ENCODE measurements at places on chromosomes 2 and 18.
A peak's percentile ranks its signal among the peaks of the same experiment; 100 is the strongest.

- DNase-seq = no peak
Measured at GRCh38 chr2:97844311-97844859, 131.0 kb downstream of the ZAP70 start.

DNA sequence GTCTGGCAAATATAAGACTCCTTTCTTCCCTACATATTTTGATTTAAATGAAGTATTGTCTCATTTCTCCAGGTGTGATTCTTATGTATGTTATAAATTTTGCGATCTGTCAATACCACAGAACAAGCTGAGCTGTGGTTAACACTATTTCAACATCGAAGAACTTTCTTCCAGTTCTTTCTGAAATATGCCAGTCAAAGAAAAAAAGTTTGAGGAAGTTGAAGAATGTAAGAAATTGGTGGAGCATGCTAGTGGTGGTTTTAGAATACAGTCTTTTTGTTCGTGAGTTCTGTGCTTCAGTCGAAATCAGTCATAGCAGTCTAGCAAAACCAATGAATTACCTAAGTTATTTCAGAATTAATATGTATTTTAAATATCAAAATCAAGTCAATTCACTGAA lies 8.6 kb upstream of the COBLL1 start:
- peak; percentile 28 for DNase-seq

- DNase-seq = no peak
Measured at GRCh38 chr2:176449852-176450251, 180.6 kb downstream of the MTX2 start.

DNA sequence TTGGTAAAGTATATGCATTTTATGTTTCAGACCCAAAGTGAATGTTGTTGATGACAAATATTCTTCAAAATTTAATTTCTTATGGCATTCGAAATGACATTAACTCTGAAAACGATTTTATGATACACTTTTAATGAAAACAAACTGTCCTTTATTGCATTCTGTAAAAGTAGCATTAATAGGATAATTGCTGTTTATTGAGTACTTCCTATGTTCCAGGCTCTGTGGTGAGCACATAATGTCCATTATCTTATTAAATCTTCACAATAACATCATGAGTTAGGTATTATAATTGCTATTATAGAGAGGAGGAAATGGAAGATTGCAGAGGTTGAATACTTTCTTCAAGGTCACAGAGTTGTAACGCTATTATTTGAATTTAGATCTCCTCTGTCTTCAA lies 638.0 kb downstream of the LRP1B start:
- DNase-seq = no peak

DNA sequence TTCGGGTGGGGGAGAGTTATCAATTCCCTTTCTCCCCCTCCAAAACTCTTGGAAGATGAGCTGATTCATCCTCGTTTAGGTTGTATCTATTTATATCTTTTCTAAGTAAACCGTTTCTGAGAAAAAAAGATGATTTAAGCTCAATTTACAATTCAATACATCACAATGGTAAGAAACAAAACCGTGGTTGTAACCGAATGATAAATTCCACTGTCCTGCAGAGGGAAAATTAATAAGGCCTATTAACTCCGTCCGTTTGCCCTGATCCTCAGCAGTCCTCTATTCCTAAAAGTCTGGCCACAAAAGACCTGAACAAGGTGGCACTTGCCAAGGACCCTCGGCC lies 286.2 kb downstream of the TCF4 start:
- DNase-seq = no peak

DNA sequence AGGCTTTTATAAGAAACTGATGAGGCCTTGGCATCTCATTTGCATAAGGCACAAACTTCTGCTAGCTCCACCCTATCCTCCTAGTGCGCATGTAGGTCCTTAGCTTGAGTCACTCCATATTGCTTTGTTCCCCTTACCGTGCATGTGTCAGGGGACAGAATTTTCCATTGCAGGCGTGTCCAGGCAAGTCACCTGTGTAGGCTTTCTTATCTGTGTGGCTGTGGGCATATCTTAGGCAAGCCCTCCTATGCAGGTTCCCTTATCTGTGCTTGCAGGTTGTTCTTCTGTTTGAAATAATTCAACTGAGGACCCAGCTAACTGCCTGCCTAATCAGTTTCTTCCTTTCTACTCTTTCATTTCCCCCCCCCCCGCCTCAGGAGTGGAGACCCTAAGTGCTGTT lies 63.3 kb upstream of the CDCA7 start:
- DNase-seq = no peak

DNA sequence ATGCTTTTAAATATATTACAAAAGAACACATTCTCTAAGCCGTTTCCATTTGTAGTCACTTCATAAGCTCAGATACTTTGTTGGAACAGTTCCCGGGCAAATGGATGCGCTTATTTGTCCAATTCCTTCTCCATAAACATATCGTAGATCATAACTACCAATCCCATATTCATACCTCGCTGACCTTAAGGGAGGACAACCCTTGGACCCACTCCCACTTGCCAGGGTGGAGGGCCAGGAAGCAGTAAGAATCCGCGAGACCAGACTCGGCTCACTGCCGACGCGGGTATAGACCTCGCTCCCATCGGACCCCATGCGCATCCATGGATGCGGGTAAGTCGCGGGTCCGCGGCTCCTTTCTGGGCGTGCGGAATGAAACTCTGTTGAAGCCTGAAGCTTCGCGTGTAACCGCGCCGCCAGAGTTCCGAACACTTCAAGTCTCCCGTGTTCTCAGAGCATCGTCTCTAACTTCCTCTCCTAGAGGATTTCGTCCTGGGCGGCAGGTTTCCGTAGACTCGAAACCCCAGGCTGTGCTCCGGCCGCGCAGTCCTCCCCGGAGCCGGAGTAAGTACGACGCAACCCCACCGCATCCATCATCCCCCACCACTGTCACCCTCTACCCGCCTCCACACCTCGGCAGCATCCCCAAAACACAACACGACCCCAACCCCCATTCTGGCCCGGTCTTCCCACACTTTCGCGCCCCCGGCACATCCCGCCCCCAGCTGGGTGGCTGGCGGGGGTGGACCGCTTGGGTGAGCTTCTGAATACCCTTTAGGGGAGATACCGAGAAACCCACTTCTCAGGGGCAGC lies 1.1 kb downstream of the DSC3 start:
- DNase-seq = no peak

GRCh38 chr2:156891609-156892008 lies 365.9 kb upstream of the GALNT5 start:
- DNase-seq = no peak

DNA sequence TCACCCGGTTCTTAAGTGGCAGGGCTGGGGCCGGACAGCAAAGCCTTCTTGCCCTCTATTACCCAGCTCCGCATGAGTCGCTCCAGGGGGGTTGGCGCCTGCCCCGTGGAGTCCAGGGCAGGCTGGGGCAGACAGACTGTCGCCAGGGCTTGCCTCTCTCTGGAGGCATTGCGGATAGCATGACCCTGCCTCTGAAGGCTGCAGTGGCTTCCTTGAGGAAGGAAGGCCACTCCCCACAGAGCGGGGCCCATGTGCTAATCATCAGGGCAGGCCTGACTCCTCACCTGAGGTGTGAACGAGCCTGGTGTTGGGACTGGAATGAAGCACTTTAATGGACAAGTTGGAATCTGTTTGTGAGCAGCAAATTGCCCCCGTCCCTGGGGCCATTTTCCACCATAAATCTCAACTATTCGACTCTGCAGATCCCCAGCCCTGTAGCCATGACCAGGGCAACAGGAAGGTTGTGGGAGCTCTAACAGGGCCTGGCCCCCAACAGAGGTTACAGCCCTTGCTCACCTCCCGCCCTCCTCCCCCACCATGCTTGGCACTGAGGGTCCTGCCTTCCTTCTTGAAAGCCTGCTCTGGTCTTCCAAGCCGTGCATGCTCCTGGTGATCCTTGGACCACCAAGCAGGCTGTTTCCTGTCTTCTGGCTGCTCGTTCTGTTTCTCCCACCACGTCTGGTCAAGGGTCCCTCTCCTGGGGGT lies 144.9 kb upstream of the HAAO start:
- DNase-seq = no peak

DNA sequence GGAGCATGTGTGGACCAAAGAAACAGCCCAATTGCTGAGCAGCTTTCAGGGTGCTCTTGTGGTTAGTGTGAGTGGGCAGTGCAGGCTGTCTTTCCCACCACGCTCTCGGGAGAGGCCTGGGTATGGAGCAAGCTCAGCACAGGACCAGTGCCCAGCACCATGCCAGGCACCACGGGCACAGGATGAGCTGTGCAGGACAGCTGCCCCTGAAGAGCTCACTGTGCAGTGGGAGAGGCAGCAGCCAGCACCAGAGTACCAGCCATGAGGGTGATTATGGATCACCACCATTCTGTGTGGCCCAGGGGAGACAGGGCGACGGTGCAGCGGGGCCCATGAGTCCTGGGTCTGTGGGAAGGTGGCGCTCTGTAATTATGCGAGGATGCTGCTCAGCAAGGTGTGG lies 29.7 kb upstream of the FAHD2A start:
- no peak for DNase-seq

- DNase-seq = no peak
Measured at GRCh38 chr2:241592126-241592845, 33.7 kb downstream of the BOK start.

DNA sequence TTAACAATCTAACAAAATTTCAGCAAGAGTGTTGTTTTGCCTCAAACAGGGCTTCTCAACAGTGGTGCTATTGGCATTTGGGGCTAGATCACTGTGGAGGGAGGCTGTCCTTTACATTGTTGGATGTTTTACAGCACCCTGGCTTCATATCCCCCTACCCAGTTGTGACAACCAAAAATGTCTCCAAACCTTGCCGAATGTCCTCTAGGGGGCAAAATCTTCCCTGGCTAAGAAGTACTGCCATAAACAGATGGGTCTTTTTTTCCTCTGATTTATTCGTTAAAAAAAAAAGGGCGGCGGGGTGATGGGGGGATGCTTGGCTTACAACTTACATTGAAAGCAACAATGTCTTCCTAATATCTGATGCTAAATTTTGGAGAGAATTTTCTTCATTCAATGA lies 207.6 kb upstream of the CCDC150 start:
- peak; percentile 59 for DNase-seq

DNA sequence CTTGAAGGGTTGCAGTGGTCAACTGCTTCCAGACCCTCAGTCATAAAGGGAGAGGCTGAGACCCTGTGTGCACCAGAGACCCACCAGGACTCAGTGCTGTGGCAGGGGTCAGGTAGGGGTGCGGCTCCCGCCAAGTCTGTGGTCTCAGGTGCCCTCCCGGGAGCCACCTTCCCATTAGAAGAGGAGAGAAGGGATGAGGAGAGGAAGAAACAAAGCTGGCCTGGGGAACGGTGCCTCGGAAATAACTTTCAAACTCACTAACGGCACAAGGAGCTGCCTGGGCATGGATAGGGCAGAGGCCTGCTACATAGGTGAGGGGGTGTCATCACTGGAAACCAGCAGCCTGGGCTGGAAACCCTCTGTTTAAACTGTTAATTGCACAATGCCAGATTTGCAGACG lies 84.9 kb downstream of the TPO start:
- no peak for DNase-seq

DNA sequence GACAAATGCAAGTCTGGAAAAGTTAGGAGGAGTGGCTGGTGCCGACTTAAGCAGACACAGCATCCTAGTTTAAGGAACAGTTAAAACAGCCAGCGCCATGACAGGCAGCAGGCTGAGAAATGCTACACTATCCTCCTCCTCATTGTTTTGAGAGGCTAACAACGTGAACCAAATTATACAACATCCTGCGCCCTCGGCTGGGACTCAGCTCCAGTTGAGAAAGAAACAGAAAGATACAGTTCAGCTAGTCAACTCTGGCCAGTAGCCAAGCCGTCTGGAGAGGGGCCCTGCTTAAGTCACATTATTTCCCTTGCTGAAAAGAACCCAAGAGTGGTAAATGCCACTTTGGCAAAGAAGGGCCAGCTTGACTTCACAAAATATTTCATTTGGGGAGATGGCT lies 90.2 kb downstream of the BCL11A start:
- DNase-seq = peak; percentile 35

- DNase-seq = no peak
Measured at GRCh38 chr2:240520130-240520973, 37.4 kb downstream of the ANKMY1 start.

- no peak for DNase-seq
Measured at GRCh38 chr2:29112379-29112778, 2.8 kb upstream of the CLIP4 start.

DNA sequence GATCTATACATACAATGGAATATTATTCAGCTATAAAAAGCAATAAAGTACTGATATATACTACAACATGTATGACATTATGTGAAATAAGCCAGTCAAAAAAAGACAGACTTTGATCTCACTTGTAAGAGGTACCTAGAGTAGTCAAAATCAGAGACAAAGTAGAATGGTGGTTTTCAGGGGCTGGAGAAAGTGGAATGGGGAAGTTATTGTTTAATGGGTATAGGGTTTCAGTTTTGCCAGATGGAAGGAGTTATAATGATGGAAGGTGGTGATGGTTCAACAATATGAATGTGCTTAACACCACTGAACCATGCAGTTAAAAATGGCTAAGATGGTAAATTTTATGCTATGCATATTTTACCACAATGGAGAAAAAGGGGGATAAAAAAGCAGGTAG lies 6.3 kb downstream of the COBLL1 start:
- no peak for DNase-seq

DNA sequence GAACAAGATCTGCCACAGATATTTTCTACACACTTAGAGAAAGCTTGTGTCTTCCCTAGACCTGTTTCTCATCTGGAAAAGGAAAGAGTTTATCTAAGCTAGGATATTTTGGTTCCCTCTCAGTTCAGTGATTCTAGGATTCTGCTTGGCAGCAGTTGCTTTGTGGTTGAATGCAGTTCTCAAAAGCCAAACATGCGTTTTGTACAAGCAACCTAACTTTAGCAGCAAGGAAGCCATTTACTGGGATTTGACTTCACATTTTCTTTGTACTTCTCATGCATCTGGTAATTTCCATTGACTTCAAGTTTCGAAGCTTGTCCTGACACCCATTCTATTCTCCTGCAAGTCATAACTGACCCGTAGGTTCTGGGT lies 33.3 kb downstream of the VSNL1 start:
- DNase-seq = no peak
